ENCODE measurements at places on chromosomes 11 and 22.

DNA sequence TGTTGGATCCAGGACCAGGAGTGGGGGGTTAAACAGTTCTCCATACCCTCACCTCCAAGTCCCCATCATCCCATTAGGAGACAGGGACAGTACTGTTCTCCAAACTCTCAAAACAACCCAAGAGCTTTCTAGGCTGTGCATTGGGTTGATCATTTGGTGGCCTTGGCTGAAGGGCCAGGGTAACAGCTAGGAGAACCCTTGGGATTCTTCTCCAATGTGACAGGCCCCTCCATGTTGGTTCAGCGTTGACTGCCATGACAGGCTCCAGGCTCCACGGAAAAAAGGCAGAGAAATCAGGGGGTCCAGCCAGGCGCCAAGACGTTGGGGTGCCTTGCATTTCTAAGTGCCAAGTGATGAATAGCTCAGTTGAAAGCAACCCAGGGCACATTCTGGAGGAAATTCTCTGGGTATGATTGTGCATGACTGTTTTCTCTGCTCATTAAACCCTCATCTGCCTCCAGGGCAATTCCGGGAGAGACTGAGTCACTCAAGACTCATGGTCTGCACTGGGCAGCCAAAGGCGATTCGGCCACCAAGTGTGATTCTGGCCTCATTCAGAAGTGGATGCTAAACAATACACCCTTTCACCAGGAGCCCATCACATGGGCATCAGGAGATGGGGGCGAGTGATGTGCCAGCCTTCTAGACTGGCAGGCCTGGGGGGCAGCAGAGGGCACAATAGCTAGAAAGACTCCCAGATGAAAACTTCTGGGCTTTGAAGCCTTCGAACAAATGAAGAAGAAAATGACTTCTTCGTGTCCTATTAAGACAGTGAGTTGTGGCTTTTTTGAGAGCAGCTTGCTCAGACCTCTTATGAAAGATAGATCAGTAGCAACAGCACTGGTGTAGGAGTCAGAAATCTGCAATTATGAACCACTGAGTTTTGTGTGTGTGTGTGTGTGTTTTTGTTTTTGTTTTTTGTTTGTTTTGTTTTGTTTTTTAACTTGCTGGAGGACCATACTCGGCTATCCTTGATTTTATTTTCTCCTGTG is 27.7 kb downstream of the CD44 start:
- H3K27me3 ChIP-seq: no peaks in the 10 kb centered on the region
- peak; percentile 62 for DNase-seq
- H3K27ac ChIP-seq: peak overlapping the region; percentile 99
- H3K4me1 ChIP-seq: peaks cover 100% of the 10 kb centered on the region
- peaks cover 83% of the 10 kb centered on the region for H3K36me3 ChIP-seq
- peak overlapping the region; percentile 74 for H3K4me3 ChIP-seq

GRCh38 chr22:49769691-49770546 is 57.8 kb downstream of the BRD1 start:
- H3K27ac ChIP-seq: no peak overlapping the region
- H3K36me3 ChIP-seq: peaks cover 33% of the 10 kb centered on the region
- DNase-seq: no peak
- H3K27me3 ChIP-seq: no peaks in the 10 kb centered on the region
- H3K4me1 ChIP-seq: peaks cover 14% of the 10 kb centered on the region

- H3K27me3 ChIP-seq: peaks cover 19% of the 10 kb centered on the region
- no peaks in the 10 kb centered on the region for H3K36me3 ChIP-seq
- DNase-seq: no peak
- H3K27ac ChIP-seq: peak overlapping the region; percentile 32
- H3K4me1 ChIP-seq: peaks cover 19% of the 10 kb centered on the region
- H3K4me3 ChIP-seq: no peak overlapping the region
These were observed 11.5 kb upstream of the ZC3H12C start for GRCh38 chr11:110081462-110082376.

DNA sequence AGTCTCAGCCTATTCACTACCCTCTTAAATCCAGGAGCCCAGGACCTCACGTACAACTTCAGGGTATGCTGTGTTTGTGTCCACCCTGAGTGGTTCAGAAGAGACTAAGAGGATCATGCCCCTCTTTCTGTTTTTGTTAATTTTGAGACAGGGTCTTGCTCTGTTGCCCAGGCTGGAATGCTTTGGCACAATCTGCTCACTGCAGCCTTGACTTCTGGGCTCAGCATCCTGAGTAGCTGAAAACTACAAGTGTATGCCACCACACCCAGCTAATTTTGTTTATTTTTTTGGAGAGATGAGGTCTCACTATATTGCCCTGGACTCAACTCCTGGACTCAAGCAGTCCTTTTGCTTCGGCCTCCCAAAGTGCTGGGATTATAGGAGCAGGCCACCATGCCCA is 118.5 kb downstream of the NAT10 start:
- no peak overlapping the region for H3K27ac ChIP-seq
- no peaks in the 10 kb centered on the region for H3K4me1 ChIP-seq
- no peaks in the 10 kb centered on the region for H3K36me3 ChIP-seq
- no peak for DNase-seq
- peaks cover 2% of the 10 kb centered on the region for H3K27me3 ChIP-seq
- no peak overlapping the region for H3K4me3 ChIP-seq

- no peaks in the 10 kb centered on the region for H3K27me3 ChIP-seq
- DNase-seq: no peak
- H3K4me3 ChIP-seq: no peak overlapping the region
- peaks cover 84% of the 10 kb centered on the region for H3K4me1 ChIP-seq
- peak overlapping the region; percentile 35 for H3K27ac ChIP-seq
- H3K36me3 ChIP-seq: peaks cover 8% of the 10 kb centered on the region
These were observed 36.9 kb downstream of the UBASH3B start for GRCh38 chr11:122692444-122692843.

DNA sequence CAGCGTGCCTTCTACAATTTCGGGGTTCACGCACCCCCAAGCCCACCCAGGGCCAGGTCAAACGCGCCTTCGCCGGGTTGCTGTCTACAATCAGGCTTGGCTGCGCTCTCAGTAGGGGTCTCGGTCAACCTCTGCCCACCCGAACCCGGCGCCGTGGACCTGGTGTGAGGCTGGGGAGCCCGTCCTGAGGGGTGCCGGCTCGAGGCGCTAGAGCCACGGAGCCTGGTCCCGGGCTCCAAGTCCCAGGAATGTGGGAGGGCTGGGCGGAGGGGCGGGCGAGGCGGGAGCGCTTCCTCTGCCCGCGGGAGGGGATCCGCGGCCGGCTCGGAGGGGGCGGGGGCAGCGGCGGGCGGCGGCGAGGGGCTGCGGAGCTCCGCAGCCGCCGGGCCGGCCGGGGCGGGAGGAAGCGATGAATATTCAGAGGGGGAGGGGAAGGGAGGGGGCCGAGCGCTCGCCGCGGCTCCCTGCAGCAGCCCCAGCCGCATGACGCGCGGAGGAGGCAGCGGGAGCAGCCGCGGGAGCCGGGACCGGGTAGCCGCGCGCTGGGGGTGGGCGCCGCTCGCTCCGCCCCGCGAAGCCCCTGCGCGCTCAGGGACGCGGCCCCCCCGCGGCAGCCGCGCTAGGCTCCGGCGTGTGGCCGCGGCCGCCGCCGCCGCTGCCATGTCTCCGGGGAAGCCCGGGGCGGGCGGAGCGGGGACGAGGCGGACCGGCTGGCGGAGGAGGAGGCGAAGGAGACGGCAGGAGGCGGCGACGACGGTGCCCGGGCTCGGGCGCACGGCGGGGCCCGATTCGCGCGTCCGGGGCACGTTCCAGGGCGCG is at the start of gene PTPRJ:
PTPRJ (plus strand) TSS at position 472 of the 819 bp plus-strand sequence. CDS start 354 bp downstream, outside the sequence.
- H3K36me3 ChIP-seq: peaks cover 23% of the 10 kb centered on the region
- peak; percentile 80 for DNase-seq
- H3K27ac ChIP-seq: peak within 1 kb of the TSS; percentile 24
- H3K4me1 ChIP-seq: peaks cover 30% of the 10 kb centered on the region

- H3K4me1 ChIP-seq: peaks cover 12% of the 10 kb centered on the region
- H3K27ac ChIP-seq: no peak overlapping the region
- H3K4me3 ChIP-seq: no peak overlapping the region
- H3K27me3 ChIP-seq: no peaks in the 10 kb centered on the region
These were observed 41.6 kb downstream of the BUD13 start for GRCh38 chr11:116731097-116731761.

- H3K4me1 ChIP-seq: peaks cover 48% of the 10 kb centered on the region
- H3K4me3 ChIP-seq: no peak overlapping the region
- H3K36me3 ChIP-seq: peaks cover 55% of the 10 kb centered on the region
These were observed 119.4 kb upstream of the MTMR2 start for GRCh38 chr11:96043291-96043690.

DNA sequence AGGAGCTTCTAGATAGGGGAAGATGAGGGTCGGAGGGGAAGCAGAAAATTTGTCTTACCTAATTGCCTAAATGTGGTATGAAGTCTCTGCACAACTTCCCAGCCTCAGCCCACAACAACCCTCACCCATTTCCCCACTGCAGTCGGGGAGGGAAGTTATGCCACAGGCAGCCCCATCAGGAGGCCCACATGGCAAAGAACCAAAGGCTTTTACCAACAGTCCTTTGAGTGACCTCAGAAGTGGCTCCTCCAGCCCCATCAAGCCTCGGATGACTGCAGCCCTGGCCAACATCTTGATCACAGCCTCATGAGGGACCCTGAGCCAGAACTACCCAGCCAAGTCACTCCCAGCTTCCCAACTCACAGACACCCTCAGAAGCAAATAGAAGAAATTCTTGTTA is 54.8 kb downstream of the CHST1 start:
- no peaks in the 10 kb centered on the region for H3K36me3 ChIP-seq
- no peaks in the 10 kb centered on the region for H3K4me1 ChIP-seq
- H3K27me3 ChIP-seq: peaks cover 37% of the 10 kb centered on the region
- no peak for DNase-seq

- no peaks in the 10 kb centered on the region for H3K36me3 ChIP-seq
- DNase-seq: no peak
- H3K27me3 ChIP-seq: peaks cover 4% of the 10 kb centered on the region
- peaks cover 6% of the 10 kb centered on the region for H3K4me1 ChIP-seq
These were observed 22.5 kb upstream of the WNT7B start for GRCh38 chr22:45999379-45999971.

DNA sequence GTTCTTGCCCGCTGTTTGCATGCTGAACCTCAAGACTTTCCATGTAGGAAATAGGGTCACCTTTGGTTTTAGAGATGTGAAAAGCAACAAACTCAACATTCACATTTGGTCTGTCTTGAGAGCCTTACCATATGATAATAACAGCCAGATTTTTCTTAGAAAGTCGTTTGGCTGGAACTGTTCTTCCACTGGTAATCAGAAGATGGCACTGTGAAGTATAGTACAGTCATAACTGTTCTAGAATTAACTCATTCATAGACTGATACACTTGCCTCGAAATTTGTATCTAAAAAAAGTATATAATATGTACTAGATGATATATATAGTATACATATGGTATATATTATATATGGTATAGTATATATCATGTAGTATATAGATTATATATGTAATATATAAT is 12.3 kb downstream of the LUZP2 start:
- DNase-seq: no peak
- H3K36me3 ChIP-seq: no peaks in the 10 kb centered on the region
- H3K27ac ChIP-seq: no peak overlapping the region
- no peak overlapping the region for H3K4me3 ChIP-seq
- H3K27me3 ChIP-seq: no peaks in the 10 kb centered on the region
- no peaks in the 10 kb centered on the region for H3K4me1 ChIP-seq

- no peak overlapping the region for H3K27ac ChIP-seq
- no peaks in the 10 kb centered on the region for H3K4me1 ChIP-seq
- no peak for DNase-seq
- H3K27me3 ChIP-seq: peaks cover 16% of the 10 kb centered on the region
- H3K36me3 ChIP-seq: no peaks in the 10 kb centered on the region
These were observed 1245.7 kb downstream of the BRD1 start for GRCh38 chr22:48581796-48582469.

- no peaks in the 10 kb centered on the region for H3K27me3 ChIP-seq
- H3K4me1 ChIP-seq: peaks cover 61% of the 10 kb centered on the region
These were observed 71.5 kb downstream of the FCHSD2 start for GRCh38 chr11:73070653-73071052.

DNA sequence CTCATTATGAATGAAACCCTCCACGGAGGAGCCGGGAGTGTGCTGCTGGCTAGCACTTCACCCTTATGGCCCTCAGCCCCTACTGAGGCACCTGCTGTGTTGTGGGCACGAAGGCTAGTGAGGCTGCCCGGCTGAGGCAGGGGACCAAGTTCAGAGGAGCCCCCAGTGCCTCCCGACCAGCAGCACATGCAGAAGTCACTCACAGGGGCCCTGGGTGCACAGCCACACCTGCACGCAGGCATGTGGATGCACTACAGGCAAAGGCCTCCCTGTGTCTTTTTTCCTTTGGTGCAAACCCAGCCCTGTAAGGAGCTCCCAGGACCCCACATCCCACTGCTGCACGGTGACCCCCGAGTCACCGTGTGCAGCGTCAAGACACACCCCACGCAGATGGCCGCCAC is 261.5 kb downstream of the BRD1 start:
- H3K27ac ChIP-seq: no peak overlapping the region
- H3K4me1 ChIP-seq: peaks cover 2% of the 10 kb centered on the region
- DNase-seq: peak; percentile 12

GRCh38 chr11:5252192-5252918 is 2.2 kb downstream of the HBG2 start:
- peaks cover 15% of the 10 kb centered on the region for H3K27me3 ChIP-seq
- H3K27ac ChIP-seq: no peak overlapping the region

DNA sequence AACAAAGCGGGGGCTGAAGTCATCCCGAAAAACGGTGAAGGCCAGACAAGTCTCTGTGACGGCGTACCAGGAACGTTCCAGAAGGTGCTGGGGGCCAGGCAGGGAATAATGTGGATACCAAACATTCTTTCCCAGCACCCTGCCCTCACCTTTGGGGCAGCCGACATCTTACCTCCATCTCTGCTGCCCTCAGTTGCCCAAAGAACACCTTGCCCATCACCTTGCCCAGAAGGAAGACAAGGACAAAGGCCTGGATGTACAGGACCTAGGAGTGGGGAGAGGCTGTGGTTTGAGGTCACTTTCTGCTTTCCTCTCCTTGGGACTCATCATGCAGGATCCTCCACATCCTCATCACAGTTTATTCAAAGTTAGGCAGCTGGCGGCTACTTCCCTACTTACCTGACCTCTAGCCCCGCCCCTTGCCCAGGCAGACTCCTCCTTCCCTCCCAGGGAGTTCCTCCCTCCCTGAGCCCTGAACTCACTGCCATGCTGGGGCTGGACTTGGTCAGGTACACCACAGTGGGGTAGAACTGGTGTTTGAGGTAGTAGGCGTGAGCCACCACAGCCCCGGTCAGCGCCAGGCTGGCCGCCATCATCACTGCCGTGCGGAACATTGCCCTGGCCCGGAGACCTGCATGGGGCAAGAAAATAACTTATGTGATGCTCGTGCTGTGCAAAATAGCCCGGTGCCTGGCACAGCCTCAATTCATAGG is 1.2 kb downstream of the SYVN1 start:
- no peaks in the 10 kb centered on the region for H3K27me3 ChIP-seq
- peaks cover 73% of the 10 kb centered on the region for H3K36me3 ChIP-seq
- H3K27ac ChIP-seq: peak overlapping the region; percentile 99
- peak overlapping the region; percentile 97 for H3K4me3 ChIP-seq
- DNase-seq: peak; percentile 73

GRCh38 chr11:13008625-13009475 is at the start of gene RASSF10:
TSS of gene RASSF10 (plus strand) at chr11:13009316. CDS start at chr11:13009577, 261 bp downstream.
- H3K27ac ChIP-seq: no peak within 1 kb of the TSS
- no peaks in the 10 kb centered on the region for H3K36me3 ChIP-seq
- H3K4me3 ChIP-seq: peak within 1 kb of the TSS; percentile 42
- peak; percentile 34 for DNase-seq

- H3K4me3 ChIP-seq: no peak overlapping the region
- H3K27ac ChIP-seq: peak overlapping the region; percentile 61
- H3K36me3 ChIP-seq: peaks cover 65% of the 10 kb centered on the region
- DNase-seq: peak; percentile 27
These were observed 6.2 kb downstream of the TOLLIP start for GRCh38 chr11:1303126-1303821.

Measured in activated T-cell treated with anti-CD3 and anti-CD28 coated beads, Interleukin-2, amount 50 U/mL, for 24 hours (primary cell).